NCI-H524 treated with DMSO at 0.1 percent for 48 hours (cell line): ENCODE measurements at places on chromosomes 16 and 17.

DNA sequence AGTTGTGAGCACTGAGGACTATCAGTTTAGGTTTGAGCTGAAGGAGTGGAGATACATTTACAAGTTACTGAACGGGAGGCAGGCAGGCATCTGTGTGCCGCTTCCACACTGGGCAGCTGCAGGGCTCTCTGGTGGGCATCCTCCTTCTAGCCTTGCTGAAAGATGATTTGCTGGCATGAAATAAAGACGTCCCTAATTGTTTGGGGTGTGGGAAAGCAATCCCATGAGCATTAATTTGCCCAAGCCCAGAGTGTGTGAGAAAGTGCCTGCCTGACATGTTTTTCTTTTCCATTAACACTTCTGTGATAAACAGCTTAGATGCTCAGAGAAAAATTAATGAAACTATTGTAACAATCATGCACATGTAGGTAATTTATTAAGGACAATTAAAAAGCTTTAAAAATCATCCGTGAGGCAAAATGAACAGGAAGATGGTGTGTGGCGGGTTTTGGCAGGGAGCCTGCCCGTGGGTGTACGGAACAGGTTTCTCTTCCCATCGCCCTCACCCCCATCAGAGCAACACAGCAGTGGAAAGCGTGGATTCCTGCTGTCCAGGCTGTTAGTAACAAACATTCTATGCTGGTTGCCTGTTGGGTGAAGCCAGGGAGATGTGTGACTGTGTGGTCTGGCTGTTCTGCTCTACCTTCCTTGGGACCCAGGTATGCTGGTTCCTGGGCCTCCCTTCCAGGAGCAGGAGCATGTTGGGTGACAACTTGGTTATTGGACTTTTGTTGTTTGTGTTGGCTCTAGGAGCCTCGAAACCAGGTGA, 191.9 kb downstream of the MSI2 start:
- DNase-seq = no peak

DNA sequence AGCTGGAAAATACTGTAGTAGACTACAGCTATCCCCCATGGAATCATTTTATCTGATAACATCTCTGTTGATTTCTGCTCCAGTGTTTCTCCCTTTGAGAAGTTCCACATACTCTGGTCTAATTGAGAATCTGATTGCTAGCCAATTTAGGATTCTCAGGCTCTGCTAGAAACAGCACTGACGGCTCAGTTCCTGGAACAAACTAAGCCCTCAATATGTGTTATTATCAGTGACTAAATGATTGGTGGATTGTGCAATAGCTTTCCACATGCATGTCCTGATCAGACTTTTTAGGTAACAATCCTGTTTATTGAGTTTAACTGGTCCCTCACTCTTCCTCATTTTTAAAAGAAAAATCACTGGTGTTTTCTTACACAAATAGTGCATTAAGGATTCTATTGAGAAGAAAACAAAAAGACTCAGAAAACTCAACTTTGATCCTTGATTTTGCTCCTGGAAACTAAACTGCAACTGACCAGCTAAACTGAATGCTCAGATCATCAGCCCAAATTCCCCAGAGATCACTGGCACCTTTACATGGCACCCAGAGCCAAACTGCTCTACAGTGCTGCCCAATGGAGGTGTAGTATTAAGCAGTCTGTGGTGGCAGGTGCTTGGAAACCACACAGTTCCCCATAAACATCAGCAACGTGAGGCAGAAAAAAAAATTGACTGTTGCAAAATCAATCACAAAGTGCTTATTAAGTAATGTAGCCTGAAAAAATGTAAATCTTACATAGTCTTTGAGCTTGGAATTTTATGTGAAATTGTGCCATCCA, 423.7 kb downstream of the TOX3 start:
- DNase-seq = no peak

- DNase-seq = peak; percentile 93
Measured at GRCh38 chr16:47734081-47734857, 273.1 kb downstream of the PHKB start.

DNA sequence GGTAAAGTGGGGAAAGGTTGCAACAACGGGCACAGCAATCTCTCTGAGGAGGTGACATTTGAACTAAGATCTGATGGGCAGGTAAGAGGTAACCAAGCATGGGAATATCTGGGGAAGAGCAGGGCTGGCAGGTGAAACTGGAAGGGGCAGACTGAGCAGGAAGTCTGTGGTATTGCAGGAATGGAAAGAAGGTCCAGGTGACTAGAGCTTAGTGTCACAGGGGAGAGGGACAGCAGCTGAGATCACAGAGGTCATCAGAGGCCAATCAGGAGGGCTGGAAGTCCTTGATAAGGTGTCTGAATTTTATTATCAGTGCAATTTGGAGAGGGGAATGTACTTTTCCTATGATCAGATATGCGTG, 73.3 kb upstream of the DHX40 start:
- DNase-seq = no peak

GRCh38 chr16:49833796-49834530, 21.9 kb downstream of the ZNF423 start:
- DNase-seq = no peak

GRCh38 chr17:42453439-42453838, 5.2 kb upstream of the ATP6V0A1 start:
- DNase-seq = no peak

DNA sequence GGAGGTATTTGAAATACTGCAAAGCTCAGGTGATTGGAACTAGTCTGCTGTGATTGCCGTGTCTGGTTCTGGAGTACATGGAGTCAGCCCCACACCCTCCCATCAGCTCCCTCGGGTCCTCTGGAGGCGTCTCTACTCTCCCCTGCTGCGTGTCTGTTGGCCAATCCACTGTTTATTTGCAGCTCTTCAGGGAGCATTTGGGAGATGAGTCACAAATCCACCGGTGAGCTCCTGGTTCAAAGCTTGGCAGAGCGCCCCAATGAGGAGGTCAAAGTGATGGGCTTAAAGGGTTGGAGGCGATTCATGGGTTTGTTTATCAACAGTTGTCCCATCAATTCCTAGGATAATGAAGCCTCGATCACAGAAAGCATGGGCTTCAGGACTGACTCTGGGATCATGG, 14.6 kb downstream of the CALB2 start:
- DNase-seq = no peak

DNA sequence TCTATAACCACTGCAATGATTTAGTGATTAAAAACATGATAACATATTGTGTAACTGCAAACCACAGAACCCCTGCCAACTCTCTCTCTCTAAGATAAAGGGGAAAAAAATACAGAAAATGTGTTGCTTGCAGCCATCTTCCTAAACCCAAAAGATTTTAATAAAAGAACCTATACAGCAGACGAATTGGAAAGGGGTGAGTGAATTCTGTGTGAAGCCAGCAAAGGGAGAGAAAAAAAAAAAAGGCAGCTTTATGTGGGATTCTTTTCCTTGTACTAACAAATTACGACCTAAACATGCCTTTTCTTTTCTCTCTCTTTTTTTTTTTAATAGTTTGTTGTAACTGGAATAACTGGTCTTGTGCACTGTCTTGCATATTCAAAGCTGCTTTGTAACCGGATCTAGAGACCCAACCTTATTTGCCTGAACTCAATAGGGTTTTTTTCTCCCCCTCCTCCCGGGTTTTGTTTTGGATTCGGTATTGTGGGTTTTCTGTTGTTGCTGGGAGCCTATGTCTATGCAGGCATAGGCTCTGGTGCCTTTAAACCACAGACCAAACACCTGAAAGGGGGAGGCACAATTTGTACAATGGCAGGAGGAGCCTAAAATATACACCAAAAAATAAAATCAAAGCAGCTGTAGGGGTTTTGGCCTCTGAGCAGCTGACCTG, 7.0 kb upstream of the ZFHX3 start:
- no peak for DNase-seq

GRCh38 chr16:29023279-29024277, 38.7 kb downstream of the LAT start:
- DNase-seq = no peak

- DNase-seq = no peak
Measured at GRCh38 chr17:76537288-76537577, 276 bp downstream of the CYGB start.

- no peak for DNase-seq
Measured at GRCh38 chr16:49961089-49961488, 63.9 kb upstream of the CNEP1R1 start.

DNA sequence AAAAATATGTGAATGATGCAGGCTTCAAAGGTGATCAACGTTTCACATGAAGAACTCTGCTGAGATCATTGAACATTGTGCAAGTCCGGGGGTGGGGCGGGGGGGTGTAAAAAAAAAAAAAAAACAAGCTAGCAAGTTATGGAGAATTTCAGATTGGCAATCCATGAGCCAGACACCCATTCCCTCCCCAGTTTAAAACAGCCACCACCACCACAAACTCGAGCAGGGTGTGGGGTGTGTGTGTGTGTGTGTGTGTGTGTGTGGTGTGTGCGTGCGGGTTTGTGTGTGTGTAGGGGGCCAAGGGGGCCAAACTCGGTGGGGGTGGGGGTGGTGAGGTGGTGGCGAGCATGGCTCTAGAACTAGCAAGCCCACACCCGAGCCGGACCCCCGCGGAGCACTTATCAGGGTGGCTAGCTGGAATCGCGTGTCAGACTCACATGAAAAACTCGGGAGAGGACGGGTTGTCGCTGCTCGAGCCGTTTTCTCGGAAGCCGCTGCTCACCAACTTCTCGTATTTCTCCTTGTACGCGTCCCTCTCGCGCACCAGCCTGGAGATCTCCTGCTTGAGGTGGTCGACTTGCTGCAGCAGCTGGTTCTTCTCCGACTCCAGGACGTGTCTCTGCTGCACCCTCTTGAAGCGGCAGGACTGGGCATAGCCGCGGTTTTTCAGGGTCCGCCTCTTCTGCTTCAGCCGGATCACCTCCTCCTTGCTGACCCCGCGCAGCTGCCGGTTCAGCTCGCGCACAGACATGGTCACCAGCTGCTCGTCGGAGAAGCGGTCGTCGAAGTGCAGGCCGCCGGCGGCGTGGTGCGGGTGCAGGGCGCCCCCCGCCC, 2.0 kb downstream of the MAF start:
- peak; percentile 74 for DNase-seq

DNA sequence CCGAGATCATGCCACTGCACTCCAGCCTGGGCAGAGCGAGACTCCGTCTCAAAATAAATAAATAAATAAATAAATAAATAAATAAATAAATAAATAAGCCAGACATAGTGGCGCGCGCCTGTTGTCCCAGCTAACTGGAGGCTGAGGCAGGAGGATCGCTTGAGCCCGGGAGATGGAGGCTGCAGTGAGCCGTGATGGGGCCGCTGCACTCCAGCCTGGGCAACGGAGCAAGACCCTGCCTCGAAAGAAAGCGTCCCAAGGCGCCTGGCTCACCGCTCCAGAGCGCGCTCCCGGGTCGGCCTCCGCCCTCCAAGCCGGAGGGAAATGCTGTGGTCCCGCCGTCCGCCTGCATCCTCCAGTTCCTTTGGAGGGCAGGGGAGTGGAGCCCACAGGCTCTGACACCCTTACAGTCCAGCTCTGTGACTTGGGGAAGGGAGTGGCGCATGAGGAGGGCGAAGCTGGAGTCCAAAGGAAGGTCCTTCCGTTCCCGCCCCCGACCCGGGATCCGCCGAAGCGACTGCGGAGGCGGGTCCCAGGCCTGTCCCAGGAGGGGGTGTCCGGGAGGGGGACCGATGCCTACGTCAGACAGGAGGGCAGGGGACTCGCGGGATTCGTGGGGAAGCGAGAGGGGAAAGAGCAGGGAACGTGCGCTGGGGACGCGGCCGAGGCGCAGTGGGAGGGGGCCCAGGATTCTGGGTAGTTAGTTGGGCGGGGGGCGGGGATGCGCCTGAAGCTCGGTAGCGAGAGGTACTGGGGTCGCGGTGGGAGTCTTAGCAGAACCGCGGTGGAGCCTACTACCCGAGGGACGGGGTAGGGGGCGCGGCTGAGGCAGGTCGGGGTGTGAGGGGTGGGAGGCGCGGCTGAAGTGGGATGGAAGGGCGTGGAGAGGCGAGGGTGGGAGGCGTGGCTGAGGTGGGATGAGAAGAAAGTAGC, 8.4 kb upstream of the TRPV2 start:
- no peak for DNase-seq

- no peak for DNase-seq
Measured at GRCh38 chr16:49055824-49056545, 225.7 kb downstream of the CBLN1 start.

GRCh38 chr16:4693956-4694641, 737 bp downstream of the NUDT16L1 start:
- no peak for DNase-seq

DNA sequence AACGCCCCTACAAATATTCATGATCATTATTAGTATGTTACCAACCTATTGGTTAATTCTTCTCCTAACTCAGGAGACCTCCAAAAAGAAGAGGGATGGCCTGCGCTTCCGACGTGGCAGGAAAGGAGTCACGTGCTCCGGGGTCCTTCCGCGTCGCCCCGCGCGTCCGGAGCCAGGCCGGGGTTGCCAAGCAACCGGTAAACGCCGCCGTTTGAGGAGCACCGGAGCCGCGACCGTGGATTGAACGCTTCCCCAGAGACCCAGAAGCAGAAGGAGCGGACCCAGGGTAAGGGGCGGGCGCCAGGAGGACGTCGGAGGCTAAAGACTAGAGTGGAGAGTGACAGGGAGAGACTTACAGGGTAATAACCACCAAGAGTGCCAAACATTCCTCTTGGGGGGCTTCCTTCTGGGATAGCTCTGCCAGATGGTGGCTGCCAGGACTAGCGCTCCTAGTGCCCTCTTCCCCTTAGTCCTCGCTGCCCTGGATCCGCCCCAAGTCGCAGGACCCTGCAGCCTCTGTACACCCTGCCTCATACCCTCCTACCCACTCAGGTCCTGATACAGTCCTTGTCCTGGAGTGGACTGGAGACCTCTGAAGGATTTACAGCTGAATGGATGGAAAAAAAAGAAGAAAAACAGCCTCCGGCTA, at the start of gene DNAI2:
DNAI2 (plus strand) TSS at position 175 of the 649 bp plus-strand sequence. CDS start 7,584 bp downstream, outside the sequence.
- peak; percentile 71 for DNase-seq

GRCh38 chr16:15672514-15673167, 22.6 kb downstream of the NDE1 start:
- DNase-seq = no peak

DNA sequence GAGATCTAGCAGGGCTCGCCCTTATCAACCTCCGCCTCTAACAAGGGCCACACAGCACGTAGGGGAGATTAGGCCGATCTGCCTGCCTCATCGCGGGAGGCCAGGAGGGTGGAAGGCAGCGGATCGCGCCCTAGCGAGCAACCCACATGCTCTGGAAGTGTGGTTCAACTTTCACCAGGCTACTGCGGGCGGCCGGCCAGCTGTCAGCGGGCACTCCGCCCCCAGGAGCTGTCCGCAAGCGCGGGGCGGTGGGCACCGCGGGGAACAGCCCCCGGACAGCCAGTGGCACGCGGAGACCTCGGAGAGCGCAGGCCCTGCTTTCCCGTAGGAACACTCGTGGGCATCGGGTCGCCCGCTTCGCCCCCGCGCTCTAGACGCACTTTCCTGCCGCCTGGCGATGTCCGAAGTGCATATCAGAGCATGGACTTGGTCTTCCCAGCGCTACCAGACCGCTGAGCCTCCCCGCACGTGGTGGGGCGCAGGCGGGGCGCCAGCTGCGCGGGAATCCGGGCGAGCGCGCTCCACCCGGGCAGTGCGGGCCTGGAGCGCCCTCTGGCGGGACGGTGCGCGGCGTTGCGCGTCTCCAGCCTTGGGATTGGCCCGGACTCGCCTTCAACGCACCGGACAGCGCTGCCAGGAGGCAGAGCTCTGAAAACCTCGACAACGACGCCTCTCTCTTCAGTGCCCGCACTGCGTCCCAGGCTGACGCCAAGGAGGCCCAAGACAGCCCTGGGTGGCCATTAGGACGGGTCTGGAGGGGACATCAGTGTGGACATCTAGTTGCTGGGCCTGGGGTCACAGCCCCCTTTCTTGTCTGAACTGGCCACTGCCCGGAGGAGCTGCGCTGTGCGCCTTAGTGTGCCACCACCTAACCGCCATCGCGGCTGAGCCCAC, 3.6 kb upstream of the ZNHIT3 start:
- DNase-seq = peak; percentile 23

- no peak for DNase-seq
Measured at GRCh38 chr16:27259710-27260109, 8.9 kb downstream of the NSMCE1 start.
